GM12864 (cell line): ENCODE measurements at places on chromosomes 12 and 14.

GRCh38 chr14:89493406-89493805, 76.4 kb upstream of the FOXN3 start:
- no peak for DNase-seq

DNA sequence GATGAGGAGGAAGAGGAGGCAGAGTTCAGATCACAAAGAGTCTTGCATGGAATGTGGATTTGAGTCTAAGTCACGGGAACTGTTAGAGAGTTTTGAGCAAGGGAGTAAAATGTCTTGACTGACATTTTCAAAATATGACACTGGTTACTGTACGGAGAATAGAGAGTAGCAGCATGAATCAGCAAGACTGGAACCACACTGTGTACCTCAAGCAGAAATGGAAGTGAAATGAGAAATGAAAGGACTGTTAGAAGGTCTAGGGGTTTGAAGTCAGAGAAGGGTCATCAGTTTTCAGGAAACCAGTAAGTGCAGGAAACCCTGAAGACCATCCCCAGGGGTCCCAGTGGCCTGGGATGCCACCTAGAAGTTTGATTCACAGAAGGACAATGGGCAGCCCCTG, 236.3 kb downstream of the GALC start:
- DNase-seq: no peak

GRCh38 chr12:29223426-29223825, 74.3 kb downstream of the FAR2 start:
- no peak for DNase-seq

DNA sequence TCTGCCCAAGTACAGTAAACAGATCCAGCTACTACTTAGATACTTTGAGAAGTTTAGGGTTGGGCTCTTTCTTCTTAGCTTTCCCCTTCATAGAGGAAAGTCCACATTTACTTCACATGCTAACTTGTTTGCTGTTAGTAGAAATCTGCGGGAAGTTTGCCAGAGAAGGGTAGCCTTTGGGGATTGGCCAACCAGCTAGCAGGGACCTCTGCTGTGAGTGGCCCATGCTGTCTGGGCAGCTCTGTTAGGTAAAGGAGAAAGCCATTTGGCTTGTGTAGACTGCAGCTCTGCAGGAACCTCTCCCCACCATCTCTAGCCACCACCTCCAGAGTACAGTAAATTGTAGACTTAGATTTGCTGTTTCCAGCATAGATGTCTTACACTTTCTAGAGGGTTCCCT, 193.9 kb downstream of the RGS6 start:
- no peak for DNase-seq

DNA sequence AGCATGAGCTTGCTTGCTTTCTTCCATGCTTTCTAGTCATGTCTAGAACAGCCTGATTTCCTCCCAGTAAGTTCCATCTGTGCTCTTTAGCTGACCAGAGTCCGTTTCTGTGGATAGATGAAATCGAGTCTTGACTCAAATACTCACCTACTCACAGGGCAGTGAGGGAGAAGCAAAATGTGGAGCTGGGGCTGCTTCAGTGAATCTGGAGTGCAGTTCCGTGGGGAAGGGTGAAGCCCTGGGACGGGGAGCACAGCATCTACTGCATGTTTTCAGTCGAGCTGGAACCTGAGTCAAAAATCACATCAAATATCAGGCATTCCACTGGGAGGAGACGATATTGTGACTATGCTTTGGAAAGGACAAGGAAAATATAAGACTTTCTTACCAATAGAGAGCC, 70.3 kb upstream of the PRMT8 start:
- DNase-seq: no peak

GRCh38 chr12:34391771-34392581, 369.7 kb downstream of the ALG10 start:
- no peak for DNase-seq

GRCh38 chr12:116313194-116313927, 35.9 kb upstream of the MED13L start:
- DNase-seq: no peak

- DNase-seq: no peak
These were observed 708.0 kb downstream of the MED13L start for GRCh38 chr12:115569345-115570068.

- no peak for DNase-seq
These were observed 546.1 kb downstream of the SNAPC1 start for GRCh38 chr14:62308316-62308715.

GRCh38 chr12:6269986-6270385, 40.5 kb upstream of the PLEKHG6 start:
- DNase-seq: no peak

GRCh38 chr12:105552056-105552455, 221.6 kb downstream of the C12orf75 start:
- no peak for DNase-seq

DNA sequence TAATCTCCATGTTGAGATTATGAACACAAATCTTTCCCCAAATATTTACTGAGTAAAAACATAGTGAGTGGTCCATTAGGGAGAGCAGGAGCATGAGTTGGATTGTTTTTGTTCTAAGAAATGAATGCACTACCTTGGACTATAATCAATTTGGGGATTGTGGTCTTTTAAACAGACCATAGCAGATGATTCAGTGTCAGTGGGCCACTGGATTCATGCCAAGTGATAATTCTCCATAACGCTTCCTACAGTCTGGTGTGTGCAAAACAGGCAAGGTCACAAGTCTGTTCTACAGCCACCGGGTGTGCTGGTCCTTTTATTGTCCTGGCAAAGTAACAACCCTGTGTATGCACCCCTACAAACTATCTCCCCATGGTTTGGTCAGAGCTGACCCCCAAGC, 266.3 kb downstream of the APAF1 start:
- no peak for DNase-seq

DNA sequence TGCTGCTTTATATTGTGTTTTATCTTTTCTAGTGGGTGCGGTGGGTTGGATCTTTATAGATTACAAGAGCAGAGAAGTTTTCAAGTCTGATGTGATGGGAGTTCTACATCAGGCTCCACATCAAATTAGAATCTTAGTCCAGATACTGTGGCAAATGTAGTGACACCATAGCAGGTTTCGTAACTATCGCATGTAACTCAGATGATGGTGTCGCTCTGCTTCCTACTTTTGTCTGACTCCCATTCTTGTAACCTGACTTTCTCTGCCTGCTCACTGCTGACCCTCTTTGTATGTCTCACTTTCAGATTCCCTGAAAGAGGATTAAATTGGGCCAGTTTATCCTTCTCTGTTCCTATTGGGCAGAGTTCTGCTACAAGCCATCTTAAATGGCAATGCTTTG, 22.8 kb upstream of the FBXO34 start:
- no peak for DNase-seq

GRCh38 chr14:101525640-101526527, 35.4 kb upstream of the DIO3 start:
- no peak for DNase-seq

GRCh38 chr12:116945886-116946550, 35.3 kb downstream of the FBXW8 start:
- DNase-seq: no peak

- DNase-seq: no peak
These were observed 75.3 kb downstream of the PPFIA2 start for GRCh38 chr12:81683881-81684280.

DNA sequence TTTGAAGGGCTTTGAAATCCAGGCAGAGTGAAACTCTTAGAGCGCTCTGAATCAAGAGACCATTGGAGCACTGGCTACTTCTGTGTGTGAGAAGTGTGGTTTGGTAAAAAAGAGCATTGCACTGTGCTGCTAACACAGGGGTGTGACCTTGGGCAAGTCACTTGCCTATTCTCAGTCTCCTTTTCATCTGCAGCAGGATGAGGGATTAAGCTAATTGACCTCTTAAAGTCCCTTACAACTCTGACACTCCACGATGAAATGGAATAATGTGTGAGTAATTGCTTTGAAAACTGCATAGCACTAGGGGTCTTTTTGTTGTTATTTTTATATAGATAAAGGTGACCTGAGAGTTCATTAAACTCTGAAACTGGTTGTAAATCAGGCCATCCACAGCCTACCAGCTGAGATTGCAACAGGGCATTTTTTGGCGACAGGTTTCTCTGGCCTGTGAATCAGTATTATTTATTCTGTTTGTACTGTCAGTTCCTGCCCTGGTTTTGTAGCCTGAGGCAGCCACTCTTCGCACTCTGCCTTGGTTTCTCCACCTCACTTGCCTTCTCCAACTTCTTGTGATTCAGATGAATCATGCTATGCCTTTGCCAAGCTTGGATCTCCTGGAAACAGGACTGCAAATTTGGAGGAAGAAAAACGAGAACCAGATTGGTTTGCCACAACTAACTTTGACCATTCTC, 159.9 kb upstream of the PARP11 start:
- no peak for DNase-seq

- DNase-seq: no peak
These were observed 165.1 kb downstream of the MON2 start for GRCh38 chr12:62631471-62632410.

- DNase-seq: no peak
These were observed 30.9 kb downstream of the ERGIC2 start for GRCh38 chr12:29350080-29350479.

- no peak for DNase-seq
These were observed 45.5 kb downstream of the GIT2 start for GRCh38 chr12:109950625-109951024.

- DNase-seq: no peak
These were observed 85.9 kb upstream of the ANO2 start for GRCh38 chr12:6031001-6031400.
